ENCODE measurements at places on chromosomes 11 and 22.
A peak's percentile ranks its signal among the peaks of the same experiment; 100 is the strongest.

DNA sequence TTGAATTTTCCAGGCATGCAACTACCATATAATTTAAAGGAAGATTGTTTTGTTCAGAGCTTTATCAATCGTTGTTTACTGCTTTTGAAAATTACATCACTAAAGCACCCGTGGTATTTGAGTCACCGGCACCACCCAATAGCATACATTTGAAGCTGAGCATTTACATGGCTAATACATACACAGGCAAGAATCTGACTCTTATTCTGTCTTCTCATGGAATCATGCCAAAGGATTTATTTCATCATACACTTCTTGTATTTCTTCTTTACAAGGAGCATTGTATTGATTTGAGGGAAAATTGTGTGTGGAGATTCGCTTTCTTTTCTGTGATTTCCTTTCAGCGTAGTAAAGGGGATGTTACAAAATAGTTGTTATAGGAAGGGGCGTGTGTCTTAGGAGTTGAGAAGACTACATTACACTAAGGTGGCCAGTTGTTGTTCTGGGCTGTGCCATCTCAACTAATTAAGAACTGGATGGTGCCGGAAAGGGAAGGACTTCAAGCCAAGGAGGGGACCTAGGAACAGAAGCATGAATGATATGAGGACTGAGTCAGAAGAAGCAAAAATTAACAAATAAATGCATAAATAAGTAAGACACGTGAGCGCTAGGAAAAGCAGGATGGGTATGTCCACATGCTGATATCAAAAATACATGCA, 12.9 kb upstream of the CD3E start:
- DNase-seq: no peak

GRCh38 chr11:45921561-45922424, 663 bp upstream of the LARGE2 start:
- no peak for DNase-seq

DNA sequence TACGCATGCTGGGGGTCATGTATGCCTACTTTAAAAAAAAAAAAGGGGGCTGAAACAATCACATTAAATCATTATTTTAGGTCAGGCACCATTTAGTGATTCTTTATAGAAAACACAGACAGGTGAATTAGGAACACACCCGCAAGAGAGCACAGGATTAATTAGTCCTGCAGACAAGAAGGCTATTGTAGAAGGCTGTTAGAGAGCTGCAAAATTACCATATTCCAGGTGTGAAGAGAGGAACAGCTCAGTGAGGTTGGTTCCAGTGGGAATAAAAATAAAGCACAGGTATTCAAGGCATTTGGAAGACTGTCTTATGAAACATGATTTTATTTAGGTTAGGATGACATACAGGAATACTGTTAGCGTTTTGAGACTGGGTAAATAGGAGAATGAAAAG, 649.1 kb downstream of the OPCML start:
- no peak for DNase-seq

DNA sequence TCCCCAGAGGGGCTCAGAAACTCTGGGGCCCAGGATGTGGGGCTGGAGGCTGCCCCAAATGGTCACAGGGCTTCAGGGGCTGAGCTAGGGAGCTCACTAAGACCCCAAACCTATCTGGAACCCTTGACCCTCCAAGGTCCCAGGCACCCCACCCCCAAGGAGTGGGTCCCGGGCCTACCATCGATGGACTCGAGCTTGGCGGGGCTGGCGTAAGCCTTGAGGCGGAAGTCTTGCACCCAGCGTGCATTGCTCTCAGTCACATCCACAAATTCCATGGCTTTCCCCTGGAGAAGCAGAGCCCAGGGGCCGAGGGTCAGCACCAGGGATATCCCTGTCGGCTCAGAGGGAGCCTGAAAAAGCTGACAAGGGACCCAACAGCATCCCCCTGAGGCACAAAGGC, 3.5 kb downstream of the GATD1 start:
- no peak for DNase-seq

- no peak for DNase-seq
Measured at GRCh38 chr11:121063728-121064127, 37.3 kb upstream of the TECTA start.

DNA sequence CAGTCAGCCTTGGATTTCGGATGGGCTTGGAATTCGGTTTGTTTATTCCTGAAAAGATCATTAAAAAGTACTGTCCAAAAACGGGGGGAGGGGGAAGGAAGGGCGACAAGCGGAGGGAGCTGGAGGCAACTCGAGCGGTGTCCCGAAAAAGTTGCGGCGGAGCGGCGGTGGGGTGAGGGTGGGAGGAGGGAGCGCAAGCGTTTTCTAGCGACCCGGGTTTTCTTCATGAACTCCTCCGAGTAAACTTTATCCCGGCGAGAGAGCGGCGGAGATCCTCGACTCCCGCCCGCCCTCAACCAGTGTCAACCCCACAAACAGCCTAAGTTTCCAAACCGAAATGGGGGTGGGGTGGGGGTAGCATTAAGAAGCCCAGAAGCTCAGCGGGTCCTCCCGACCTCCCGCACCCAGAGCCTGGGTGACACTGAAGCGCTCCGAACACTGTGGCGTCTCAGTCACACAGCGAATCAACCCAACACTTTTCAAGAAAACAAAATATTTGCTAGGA, 133.0 kb upstream of the C11orf58 start:
- peak; percentile 31 for DNase-seq

DNA sequence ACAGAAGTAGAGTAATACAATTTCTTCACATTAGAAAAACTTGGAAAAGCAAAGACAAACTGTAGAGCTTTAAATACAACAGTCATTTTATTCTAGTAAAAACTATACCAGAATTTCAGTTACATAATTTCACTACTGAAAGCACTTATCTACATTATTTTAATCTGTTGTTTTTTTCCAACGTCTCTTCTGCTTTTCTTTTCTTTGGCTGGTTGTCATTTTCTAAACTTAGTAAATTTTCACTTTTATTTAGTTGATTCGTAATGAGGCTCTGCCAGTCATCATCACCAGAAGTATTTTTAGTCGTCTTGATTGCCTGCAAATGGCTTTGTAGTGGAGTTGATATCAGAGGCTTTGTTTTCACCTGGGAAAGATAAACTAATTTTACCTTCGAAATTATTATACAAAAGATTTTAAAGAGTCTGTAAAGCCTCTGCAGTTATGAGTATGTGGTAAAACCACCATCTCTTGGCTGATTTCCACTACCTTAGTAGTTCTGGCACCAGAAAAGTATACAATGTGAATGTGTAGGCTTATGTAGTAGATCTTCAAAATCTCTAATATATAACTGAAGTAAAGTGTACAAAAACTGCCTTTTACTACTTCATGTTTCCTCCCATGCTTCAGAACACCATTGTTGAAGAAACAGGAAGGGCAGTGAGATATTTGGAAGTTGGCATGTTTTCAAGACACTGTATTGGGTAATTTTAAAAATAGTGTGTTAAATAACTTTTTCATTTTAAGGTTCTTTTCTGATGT, 19.2 kb downstream of the EIF3M start:
- DNase-seq: no peak

DNA sequence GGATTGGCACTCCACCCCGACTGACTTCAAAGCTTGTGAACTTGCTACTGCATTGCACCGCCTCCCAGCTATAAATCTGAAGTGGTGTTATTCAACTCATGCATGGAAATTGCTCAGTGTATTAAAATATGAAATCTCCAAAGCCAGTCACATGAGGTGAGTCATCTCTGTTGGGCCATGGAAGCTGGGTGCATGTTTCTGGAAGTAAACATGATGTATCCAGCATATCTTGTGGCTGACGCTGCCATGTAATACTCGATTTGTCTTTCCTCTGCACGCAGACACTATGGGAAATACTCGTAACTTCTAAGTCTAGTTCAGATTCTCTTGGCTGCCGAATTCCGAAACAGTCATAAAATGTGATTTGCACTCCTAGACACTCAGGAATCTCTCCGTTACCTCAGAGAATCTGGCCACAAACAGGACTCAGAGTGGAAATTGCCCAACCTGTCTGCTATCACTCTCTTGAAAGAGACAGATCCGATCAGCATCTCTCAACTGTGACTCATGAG, 154.9 kb upstream of the MPPED2 start:
- DNase-seq: no peak

DNA sequence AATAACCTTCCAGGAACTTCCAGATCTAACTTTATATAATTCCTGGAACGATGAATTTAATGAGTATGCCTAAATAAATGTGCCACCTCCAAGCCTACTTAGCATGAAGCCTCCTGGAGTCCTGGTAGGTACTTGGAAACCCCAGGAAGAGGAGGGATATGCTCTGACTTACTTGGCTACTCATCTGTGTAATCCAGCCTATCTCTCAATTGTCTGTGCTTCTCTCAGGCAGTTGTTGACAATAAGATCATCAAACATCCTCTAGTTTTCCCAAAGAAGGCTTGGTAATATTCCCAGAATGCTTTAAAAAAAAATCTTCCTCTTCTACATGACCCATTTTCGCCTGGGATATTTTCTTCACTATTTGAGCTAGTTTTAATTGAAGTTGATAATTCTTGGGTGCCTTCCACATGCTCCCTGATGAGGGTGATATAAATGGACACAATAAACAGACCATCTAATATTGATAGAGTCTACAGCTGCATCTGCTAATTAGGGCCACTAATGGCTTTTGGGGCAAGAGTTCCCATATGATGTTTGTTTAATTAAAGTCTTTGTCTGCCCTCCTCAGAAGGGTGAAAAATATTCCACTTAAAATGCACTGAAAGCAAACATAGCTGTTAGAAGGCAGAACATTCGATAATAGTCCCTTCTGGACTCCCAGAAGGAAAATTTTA, 75.5 kb upstream of the RAB38 start:
- DNase-seq: no peak

GRCh38 chr11:31118566-31118965, 251.0 kb downstream of the DCDC1 start:
- no peak for DNase-seq

GRCh38 chr11:123180166-123180565, 14.9 kb downstream of the CLMP start:
- no peak for DNase-seq

- no peak for DNase-seq
Measured at GRCh38 chr22:44582016-44582415, 84.0 kb upstream of the RTL6 start.

GRCh38 chr11:12867531-12867930, 141.6 kb upstream of the RASSF10 start:
- DNase-seq: no peak

DNA sequence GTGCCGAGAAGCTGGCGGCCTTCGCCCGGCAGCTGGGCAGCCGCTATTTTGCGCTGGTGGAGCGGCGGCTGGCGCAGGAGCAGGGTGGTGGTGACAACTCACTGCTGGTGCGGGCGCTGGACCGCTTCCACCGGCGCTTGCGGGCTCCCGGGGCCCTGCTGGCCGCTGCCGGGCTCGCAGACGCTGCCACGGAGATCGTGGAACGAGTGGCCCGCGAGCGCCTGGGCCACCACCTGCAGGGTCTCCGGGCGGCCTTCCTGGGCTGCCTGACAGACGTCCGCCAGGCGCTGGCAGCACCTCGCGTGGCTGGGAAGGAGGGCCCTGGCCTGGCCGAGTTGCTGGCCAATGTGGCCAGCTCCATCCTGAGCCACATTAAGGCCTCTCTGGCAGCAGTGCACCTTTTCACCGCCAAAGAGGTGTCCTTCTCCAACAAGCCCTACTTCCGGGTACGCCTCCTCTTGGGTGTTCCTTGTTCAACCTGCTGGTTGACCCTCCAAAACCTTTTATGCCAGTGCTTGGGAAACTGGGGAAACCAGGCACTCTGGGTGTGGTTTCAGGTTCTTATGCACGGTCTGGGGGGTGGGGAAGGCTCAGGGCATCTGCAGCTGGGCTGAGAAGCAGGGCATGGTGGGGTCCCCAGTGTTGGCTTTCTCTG, 3.1 kb upstream of the TM7SF2 start:
- no peak for DNase-seq

DNA sequence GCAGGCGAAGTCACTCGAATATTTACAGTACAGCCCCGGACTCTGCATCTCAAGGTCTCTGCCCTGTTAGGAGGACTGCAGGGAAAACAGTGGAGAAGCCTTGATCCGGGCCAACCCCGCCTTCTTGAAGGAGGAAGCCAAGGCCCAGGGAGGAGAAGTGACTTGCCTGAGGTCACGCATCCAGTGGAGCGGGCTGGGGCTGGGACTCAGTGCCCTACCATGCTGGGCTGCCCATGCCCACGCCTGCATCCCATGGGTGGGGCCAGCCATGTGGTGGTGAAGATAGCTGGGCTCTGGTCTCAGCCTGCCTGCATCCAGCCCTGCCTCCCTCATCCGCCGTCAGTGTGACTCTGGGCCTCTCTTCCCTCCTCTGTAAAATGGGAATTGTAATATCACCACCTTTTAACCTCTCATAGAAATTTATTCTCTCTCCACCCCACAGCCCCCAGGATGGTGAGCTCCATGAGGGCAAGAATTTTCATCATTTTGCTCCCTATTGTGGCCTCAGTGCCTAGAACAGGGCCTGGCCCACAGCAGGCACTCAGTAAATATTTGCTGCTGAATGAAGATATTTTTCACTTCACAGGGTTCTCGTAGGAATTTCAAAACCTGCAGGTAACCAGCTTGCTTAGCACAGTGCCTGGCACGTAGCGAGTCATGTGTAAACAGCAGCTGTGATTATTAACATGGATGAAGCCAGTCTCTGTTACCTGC, 57.3 kb downstream of the OTOG start:
- no peak for DNase-seq

DNA sequence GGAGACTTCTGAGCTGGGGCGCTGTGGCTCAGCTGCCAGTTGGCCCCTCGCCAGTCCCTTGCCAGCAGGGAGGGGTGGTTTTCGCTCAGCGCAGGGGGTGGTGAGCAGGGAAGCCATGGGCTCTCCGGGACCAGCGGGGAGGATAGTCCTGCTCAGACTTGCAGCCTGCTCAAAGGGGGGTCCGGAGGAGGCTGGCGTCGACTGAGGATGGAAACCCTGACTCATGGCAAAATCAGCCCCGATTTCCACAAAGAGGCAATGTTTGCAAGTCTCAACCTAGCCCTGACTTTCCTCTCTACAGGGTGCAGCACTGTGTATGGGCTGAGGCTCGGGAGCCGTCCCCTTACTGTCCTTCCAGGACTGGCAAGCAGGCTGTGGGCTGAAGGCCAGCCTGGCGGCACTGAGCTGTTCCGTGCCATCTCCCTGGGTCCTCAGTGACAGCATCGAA, 35.1 kb downstream of the FBLN1 start:
- no peak for DNase-seq

DNA sequence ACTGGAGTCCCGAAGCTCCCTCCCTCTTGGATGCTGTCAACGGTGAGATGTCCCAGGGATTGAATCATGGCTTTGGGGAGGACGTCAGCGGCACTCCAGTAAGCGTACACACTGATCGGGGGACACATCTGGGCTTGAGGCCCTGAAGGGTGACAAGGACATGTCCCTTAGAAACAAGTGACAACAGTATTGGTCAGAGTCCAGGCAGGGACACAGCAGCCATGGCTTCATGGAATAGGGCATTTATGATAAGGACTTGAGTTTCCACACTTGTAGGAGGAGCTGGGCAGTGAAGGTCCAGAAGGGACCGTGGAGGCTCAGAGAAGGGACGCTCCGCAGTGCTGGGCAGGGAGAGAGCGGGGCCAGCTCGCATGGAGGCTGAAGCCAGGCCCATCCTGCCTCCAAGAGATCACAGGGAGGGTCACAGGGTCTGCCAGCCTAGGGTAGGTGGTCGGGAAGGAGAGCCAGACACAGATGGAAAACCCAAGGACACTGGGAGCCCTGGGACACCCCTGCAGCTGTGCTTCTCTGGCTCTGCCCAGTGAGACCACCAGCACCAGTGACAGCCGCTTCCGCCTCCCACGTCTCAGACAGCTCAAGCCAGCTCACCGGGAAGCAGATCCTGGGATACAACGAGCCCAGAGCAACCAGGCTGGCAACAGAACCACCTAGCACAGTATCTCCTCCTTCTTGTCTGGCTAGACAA, 22.9 kb upstream of the RFPL3 start:
- DNase-seq: no peak
